Stimulated activated CD8-positive, alpha-beta memory T cell treated with anti-CD3 and anti-CD28 coated beads, Interleukin-15, amount 100 ng/mL, for 1 hour (primary cell): ENCODE measurements at places on chromosomes 16 and 17.

DNA sequence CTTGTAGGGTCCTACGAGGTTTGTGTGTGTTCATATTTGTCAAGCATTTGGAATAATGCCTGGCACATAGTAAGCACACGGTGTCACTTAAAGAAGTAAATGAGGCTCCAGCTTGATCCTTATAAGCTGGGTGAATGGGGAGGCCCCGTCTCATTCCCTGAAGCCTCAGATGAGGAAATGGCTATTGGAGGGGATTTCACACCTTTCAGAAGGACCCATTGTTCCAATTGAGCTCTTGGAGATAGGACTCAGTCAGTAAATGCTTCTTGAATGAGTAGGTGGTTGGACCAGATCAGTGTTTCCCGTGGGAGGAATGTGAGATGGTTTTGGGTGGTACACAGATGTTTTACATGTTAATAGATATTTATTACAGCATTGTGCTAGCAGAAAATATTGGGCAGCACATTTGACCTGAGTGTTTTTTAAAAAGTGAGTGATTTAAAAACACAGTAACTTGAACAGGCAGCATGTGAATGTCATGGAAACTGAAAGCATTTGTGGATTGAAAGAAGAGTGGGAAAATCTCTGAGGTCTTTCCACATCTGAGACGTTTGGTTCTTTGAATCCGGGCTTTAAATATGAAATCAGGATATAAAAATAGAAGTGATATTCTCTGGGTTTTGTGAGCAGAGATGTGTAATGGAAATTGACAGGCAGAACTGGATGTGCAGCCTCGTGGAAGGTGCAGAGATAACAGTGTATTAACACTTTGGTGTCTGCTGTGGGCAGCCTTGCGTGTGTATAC lies 36.4 kb upstream of the ARHGAP17 start:
- DNase-seq: no peak

- no peak for DNase-seq
Measured at GRCh38 chr17:71327376-71328059, 793.3 kb upstream of the SOX9 start.

GRCh38 chr17:55168958-55169687 lies 95.6 kb upstream of the HLF start:
- no peak for DNase-seq

DNA sequence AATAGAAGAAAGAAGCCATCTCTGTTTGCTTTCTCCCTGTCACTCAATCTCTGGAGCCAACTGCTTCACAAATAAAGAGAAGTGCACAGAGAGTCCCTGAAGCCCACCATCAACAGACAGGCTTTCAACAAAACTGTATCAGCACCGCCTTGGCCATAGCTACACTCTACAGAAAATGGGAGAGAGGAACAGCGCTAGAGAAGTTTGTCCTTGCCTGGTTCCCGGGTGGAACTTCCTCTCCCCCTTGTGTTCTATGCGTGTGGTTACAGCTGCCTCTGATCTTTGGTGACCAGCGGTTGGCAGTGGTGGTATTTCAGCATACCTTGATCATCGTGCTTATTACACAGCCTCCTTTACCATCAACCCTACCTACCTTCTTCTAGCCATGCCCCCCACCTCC lies 91.4 kb upstream of the CCL2 start:
- no peak for DNase-seq

- DNase-seq: no peak
Measured at GRCh38 chr17:69417545-69418483, 3.3 kb downstream of the MAP2K6 start.
